H7 (cell line): ENCODE measurements at places on chromosomes 6 and 20.
A peak's percentile ranks its signal among the peaks of the same experiment; 100 is the strongest.

DNA sequence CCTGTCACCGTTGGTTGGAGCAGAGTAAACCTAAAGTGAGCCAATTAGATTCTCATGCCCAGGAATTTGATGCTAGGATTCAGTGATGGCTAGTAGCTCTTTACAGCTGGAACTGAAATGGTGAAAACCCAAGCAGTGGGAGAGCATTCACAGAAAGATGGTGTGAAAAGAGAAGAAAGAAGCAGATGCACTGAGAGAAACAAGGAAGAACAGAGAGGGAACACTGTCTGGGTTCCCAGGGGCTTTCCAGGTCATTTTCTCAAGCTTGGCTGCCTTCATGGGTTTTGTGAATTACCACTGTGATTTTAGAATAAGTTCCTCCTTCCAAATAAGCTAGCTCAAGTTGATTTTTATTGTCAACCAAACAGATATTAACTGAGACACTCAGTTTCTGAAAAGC lies 104.1 kb upstream of the AKIRIN2 start:
- no peak for DNase-seq

DNA sequence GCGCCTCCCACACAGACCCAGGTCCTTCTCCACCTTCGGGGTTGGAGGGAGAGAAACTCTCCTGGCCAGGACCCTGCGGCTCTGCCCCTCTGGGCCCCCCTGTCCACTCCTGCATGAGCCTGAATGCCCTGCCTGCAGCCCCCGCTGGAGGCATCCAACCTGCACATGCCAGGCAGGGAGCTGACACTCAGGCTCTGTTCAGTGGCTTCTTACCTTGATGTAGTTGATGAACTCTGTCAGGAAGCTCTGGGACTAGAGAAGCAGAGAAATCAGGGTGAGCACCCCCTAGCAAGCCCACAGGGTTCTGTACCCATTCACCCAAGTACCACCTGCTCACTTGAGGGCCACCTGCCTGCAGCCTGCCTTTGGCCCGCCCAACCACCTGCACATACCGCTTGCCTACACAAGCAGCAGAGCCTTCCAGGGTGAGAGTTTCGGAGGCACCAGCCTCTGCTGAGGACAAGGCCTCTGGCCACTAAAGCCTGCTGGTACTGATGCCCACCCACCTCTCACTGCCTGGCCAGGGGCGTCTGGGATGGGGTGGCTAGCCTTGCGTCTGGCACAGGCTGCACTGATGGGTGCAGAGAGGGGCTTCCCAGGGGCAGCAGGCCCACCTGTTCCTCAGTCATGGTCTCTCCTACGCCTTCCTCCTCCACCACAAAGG lies 9.7 kb downstream of the DDRGK1 start:
- peak; percentile 18 for DNase-seq

GRCh38 chr6:33731751-33732282 lies 14.9 kb downstream of the IP6K3 start:
- DNase-seq, result no peak

DNA sequence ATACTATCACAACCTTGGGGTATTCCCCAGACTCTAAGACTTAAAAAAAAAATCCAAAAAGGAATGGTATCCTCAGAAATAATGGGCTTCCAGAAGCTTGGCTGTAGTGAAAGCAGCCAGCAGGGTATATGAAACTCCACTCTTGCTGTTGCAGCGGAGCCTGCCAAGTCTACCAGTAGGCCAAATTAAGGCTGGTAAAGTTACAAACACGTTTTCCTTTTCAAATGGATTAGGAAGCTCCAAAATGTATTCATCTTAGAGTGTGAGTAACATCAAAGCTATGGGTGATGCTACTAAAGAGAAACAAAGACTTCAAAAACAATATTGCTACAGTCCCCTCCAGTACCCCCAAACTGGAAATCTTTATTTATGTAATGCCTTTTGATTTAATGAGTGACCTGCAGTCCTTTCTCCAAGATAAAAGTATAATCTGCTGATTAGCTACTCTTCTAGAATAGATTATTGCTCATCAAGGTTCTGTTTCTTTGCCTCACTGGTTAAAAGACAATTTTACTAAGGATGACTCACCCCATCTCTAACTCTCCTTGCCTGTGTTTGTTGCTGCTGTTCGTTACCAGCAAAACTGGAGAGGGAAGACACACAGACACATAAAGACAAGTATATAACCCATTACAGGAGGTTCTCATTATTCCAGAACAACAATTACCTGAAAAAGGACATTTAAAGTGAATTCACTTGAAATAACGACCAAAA lies 84.9 kb downstream of the BTBD9 start:
- DNase-seq, result no peak

GRCh38 chr20:33788351-33789049 lies 22.6 kb upstream of the CHMP4B start:
- DNase-seq, result no peak

GRCh38 chr6:135086414-135086764 lies 31.8 kb upstream of the HBS1L start:
- DNase-seq, result no peak

- no peak for DNase-seq
Observed at GRCh38 chr6:389622-390021, 1.9 kb upstream of the IRF4 start.

GRCh38 chr6:28171271-28171670 lies 29.6 kb downstream of the ZKSCAN8 start:
- no peak for DNase-seq

- DNase-seq, result no peak
Observed at GRCh38 chr6:144471986-144472385, 186.9 kb downstream of the UTRN start.

GRCh38 chr6:90003941-90004340 lies 109.7 kb downstream of the GJA10 start:
- DNase-seq, result no peak

- DNase-seq, result peak; percentile 53
Observed at GRCh38 chr20:63021356-63022321, 14.9 kb upstream of the BHLHE23 start.
